ENCODE measurements at places on chromosomes 2 and 18. TPM values are rescaled to one million over a fixed set of nuclear protein-coding genes. Genes with fewer than 3 reads are reported as not detected.

The NLRC4 gene
- 0.08 TPM for total RNA-seq

The SCN9A gene
- total RNA-seq = 0.28 TPM

The CHRNA1 gene
- total RNA-seq = not detected

The KIAA2012 gene
- total RNA-seq = not detected

The ATP8B1 gene
- 37.7 TPM for total RNA-seq

The CFC1 gene
- not detected for total RNA-seq

The IAH1 gene
- 32.2 TPM for total RNA-seq

The EIF4E2 gene
- total RNA-seq = 55.7 TPM

The NOSTRIN gene
- total RNA-seq = 3.6 TPM
